ENCODE measurements at places on chromosomes 11 and 22.

DNA sequence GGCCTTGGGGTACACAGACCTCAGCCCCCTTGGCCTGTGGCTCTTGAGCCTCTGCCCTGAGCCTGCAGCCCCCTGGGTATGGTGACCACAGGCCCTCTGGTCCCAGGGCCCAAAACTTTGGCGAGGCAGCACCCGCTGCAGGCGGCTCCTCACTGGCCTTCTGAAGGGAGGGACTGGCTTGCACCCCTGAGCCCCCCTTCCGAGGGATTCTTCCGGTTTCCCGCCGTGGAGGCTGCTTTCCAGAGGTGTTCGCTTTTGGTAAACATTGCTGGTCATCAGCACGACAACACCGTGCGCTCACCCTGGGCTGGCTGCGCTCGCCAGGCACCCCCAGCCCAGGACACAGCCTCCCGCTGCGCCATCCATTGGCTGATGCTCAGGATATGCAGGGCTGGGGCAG, 42.0 kb downstream of the GRAMD4 start:
- DNase-seq: no peak

- DNase-seq: no peak
Measured at GRCh38 chr11:11483627-11484026, 130.6 kb upstream of the CSNK2A3 start.

- DNase-seq: no peak
Measured at GRCh38 chr11:70569618-70569890, 171.2 kb downstream of the CTTN start.

DNA sequence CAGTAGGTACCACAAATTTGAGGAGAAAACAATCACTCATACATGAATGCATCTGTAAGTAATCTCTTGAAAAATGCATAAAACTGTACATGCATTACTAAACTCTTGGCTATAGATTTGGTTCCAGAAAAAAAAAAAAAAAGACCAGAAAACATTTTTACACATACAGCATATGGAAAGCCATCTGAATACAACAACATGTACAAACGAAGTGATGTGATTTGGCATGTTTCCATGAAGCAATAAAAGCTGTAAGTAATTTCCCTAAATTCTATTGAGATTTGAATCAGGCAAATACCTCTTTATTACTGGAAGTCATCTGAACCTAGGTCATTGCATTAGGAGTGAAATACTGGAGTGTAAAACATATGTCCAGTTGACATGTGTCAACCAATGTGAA, 31.9 kb upstream of the ZC3H12C start:
- DNase-seq: no peak

GRCh38 chr22:17938484-17938924, 85.9 kb downstream of the MICAL3 start:
- no peak for DNase-seq

- no peak for DNase-seq
Measured at GRCh38 chr11:3000032-3000961, 8.2 kb upstream of the NAP1L4 start.

- DNase-seq: no peak
Measured at GRCh38 chr11:128687321-128687720, 6.6 kb upstream of the FLI1 start.

DNA sequence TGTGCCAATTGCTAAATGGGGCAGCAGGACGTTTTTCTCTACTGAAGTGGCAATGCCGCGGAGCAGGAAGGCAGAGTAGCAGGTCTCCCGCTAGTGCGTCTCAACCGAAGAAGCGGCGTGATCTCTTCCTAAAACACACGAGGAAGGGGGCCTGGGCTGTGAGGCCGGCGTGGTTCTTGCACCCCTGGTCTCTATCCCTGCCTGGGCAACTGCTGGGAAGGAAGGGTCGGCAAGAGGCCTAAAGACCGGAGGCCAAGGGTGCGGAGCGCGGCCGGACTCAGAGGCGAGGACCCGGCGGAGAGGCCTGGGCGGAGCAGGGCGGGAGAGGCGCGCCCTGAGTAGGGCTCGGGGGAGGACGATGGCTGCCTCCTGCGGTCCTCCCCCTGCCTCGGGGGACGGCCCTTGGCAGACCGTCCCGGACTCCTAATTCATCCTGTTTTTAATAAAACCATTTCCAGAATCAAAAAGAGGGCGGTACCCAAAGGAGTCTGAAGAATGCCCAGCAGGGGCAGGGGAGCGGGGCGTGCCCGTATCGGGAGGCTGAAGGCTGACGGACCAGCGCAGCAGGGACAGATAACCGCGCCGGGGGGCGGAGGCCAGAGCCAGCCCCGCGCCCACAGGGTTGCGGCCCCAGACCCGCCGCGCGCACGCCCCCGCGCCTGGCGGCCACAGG, 572 bp upstream of the APLP2 start:
- no peak for DNase-seq

- DNase-seq: no peak
Measured at GRCh38 chr22:42752230-42752746, 31.6 kb upstream of the A4GALT start.

GRCh38 chr11:64586366-64586765, 4.7 kb upstream of the SLC22A12 start:
- no peak for DNase-seq

- no peak for DNase-seq
Measured at GRCh38 chr11:15367695-15368094, 253.0 kb downstream of the INSC start.

- no peak for DNase-seq
Measured at GRCh38 chr11:77193167-77193566, 65.1 kb downstream of the MYO7A start.

DNA sequence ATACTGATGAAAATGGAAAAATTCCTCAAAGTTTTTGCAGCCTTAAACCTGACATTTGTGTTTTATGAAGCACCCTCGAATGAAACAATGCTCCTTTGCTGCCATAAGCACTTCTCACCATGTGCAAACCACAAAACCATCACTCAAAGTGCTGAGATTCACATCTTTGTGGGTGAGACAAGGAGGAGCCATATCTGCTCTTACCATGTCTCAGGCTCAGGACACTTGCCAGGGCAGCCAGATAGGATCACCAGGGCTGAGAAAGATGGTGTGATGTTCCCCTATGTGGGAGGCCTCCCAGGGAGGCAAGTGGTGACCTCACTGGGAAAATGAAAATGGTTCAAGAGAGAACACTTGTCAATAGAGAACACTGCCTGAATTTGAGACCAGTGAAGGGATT, 120.4 kb downstream of the CCDC34 start:
- no peak for DNase-seq

DNA sequence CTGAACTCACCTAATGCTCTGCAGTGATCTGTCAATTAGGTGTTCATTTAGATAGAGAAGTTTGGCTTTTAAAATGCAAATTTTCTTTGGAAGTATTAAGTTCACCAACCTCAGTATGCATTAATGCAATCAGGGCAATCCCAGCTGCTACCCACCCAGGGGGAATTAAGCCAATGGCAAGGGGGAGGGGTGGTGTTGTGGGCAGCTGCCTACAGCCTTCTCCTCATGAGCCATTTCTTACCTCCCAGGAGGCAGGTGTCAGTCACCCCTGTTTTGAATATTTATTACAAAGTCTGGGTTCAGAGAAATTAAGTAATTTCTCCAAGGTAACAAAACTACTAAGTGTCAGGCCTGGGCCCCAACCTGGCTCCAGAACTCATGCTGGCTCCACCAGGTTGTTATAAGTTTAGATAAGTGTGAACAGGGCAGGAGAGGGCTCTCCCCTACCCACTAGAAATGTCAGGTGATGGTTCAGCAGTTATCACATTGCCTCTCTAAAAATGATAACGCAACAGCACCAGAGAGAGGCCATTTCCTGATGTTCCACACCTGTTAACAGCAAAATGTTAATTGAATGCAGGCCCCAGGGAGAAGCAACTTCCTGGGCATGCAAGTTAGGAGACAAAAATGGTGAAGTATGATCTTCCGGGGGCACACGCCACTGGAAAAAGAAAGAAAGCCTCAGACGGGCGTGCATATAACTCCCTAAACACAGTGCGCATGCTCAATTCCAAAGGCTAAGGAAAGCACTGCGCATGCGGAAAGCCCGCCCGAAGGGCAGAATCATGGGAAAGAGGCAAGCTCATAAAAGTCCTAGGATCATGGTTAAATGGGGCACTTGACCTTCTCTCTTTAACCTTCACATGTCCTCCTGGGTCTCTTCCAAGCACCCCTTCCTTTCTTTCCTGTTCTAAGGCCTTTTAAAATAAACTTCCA, 35.4 kb upstream of the GNAZ start:
- DNase-seq: no peak

DNA sequence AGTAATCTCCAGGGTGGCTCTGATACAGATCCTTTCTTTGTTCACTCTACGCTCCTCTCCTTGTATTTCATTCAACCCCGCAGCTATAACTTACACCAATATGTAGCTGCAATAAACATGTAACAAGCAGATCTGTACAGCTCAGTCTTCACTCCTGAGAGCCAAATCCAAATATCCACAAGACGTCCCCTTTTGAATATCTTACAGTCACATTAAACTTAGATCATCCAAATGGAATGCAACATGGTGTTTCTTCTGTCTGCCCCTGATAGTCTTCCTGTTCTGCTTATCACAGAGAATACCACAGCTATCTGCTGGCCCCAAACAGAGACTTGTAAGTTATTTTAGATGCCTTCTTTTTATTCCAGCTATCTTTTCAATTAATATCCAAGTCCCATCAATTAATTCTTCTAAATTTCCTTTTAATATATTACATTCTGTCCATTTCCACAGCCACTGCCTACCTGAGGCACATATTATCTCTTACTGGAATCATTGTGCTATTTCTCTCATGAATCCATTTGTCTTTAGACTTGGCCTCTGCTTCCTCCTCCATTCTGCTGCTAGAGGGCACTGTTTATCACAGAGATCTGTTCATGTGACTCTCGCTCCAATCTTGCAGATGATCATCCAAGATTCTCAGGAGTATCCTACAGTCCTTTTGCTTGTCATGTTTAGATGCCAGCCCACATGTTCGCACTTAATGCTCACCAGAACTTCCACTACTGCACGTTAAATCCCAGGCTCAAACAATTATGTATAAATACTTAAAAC, 908.6 kb downstream of the NTM start:
- peak; percentile 91 for DNase-seq

DNA sequence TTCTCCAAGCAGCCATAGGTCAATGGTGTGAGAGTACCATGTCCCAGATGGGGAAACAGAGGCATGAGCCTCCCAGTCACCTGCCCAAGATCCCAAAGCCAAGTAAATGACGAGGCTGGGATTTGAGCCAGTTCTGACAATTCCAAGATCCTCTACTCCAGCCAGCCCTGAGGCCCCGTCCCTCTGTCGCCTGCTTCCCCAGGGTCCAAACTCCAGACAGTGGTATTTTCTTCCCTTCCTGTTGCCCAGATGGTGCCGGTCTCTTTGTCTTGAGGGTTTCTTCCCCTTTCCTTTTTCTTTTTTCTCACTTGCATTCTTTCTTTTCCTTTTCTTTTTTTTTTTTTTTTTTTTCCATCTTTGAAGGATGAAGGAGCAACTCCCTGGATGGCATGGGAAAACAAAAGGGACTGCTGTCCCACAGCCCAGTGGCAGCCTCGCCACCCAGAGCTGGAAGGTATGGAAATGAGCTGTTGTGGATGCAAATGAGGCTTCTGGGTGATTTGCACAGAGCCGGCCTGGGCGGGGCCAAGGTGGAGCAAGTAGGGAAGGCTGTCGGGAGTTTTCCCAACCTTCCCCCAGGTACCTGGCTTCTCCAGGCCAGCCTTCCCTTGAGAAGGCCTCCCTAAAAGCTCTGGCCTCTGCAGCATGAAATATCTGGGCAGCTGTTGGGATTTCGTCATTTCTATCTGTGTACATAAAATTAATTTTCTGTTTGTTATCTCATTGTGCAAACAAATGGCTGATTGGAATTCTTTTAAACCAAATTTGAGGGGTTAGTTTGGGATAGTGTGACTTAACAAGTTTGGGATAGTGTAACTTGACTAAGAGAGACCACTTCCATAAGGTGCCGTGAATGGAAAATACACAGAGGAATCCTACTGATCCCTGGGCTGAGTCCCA, 146.8 kb downstream of the MN1 start:
- no peak for DNase-seq

GRCh38 chr11:60265373-60266214, 14.9 kb upstream of the MS4A4A start:
- no peak for DNase-seq

- DNase-seq: no peak
Measured at GRCh38 chr11:23283666-23284065, 423.4 kb upstream of the CCDC179 start.

All from CMK (cell line).